Mesenchymal stem cell (in vitro differentiated cells and primary cell): ENCODE measurements at places on chromosomes 7 and 10.

GRCh38 chr10:120181154-120181553, 275.9 kb upstream of the PLPP4 start:
- no peaks in the 10 kb centered on the region for H3K27me3 ChIP-seq
- no peaks in the 10 kb centered on the region for H3K36me3 ChIP-seq
- no peak overlapping the region for H3K4me3 ChIP-seq
- H3K4me1 ChIP-seq: no peaks in the 10 kb centered on the region
- DNase-seq: no peak
- no peak overlapping the region for H3K27ac ChIP-seq

DNA sequence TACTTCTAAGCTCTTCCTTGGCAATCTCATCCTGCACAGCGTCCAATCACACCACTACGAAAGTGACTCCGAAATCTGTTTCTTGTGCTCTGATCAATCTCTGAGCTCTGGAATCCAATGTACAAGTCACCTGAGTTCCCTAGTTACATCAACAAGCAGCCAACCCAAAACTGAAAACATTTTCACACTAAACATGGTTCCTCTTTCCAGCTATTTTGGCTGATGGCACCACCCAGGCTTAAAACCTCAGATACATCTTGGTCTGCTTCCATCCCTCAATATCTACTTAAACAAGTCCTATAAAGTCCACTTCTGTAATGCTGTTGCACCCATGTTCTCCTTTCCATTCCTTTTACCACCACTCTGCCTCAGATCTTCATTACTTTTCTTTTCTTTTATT, 3.6 kb downstream of the BLOC1S2 start:
- H3K36me3 ChIP-seq: peaks cover 12% of the 10 kb centered on the region
- H3K4me1 ChIP-seq: peaks cover 9% of the 10 kb centered on the region
- no peak overlapping the region for H3K27ac ChIP-seq
- H3K27me3 ChIP-seq: no peaks in the 10 kb centered on the region

DNA sequence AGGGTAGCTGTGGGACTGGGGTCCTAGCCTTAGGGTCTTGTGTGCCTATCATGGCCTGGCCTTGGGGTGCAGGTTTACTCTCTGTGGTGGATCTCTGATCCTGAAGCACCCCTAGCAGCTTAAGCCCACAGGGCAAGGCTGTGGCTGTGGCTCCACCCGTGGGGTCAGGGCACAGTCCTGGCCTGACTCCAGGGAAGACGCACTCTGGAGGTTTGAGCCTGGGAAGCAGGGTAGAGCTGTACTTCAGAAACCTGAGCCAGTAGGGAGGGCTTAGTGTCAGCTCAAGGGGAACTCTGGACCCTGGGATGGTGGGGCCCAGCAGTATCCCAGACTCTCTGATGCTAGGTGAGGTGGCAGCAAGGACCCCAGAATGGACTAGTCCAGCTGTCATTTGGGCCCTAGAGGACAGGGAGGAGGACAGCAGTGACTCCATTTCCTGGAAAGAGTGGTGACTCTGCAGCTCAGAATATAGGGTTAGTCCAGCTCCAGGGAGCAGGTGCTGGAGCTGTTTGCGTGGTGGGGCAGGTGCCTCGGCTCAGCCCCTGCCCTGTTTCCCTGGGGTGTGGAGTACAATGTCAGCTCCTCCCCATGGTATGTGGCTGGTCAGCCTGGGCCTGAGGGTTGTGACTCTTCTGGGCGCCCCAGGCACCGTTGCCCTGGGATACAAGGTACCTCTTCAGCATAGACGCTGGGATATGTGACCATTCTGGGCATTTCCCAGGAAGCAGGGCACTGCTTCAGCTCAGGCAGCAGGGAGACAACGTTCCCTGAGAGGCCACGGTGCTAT, 15.8 kb downstream of the GTPBP4 start:
- no peak overlapping the region for H3K27ac ChIP-seq
- H3K36me3 ChIP-seq: peaks cover 61% of the 10 kb centered on the region
- H3K4me1 ChIP-seq: no peaks in the 10 kb centered on the region
- no peaks in the 10 kb centered on the region for H3K27me3 ChIP-seq
- no peak overlapping the region for H3K4me3 ChIP-seq
- DNase-seq: no peak

GRCh38 chr7:101018271-101019167, 1.4 kb upstream of the MUC17 start:
- peaks cover 15% of the 10 kb centered on the region for H3K4me1 ChIP-seq
- no peak overlapping the region for H3K27ac ChIP-seq
- peak; percentile 45 for DNase-seq
- H3K27me3 ChIP-seq: peaks cover 4% of the 10 kb centered on the region
